ENCODE measurements at places on chromosomes 1 and 21.

DNA sequence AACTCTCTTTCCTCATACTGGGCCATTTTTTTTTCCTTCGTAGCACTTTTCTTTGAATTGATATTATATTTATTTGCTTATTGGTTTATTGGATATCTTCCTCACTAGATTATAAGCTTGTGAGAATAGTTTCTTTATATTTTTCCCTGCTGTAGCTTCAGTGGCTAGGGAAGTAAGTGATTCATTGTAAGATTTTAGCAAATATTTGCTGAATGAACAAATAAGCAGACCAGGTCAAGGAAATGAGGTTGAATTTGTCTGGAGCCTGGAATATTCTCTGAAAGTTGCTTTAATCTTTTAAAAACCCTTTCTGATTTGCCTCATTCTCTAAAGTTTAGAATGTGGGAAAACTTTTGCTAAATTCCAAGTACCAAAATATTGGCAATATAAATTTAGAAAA lies 80.2 kb downstream of the RABGAP1L start:
- DNase-seq = no peak

DNA sequence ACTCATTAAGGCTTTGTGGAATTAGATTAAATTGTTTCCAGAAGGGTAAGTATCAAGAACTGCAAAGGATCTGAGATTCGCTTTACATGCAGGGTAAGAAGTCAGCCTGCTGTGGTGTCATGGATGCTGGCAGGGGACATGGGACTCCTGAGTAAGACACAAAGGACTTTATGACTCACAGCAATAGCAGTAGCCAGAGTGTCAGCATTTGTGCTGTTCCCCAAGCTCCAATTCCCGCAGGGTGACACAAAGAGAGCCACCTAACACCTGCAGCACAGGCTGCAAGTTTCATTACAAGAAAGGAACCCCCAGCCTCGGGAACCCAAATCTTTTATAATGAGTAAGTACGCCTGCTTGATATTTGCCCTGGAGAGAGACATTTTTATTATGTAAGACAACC lies 298.1 kb upstream of the POU3F1 start:
- DNase-seq = no peak

DNA sequence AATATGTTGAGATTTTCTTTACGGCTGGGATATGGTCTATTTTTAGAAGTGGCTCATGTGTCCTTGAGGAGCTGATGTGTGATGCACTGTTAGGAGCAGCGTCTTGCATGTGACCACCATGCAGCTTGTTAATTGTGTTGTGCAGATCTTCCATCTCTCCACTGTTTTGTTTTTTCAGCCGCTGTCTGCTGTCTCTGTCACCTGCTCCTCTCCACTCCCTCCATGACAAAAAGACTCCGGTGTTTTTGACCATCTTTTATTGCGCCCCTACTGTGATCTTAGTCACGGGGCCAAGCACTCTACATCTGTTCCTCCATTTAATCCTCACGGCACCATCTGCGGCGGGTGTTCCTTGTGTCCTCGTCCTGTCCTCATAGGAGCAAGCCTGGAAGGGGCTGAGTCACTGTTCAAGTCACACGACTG lies 51.8 kb downstream of the ADARB1 start:
- DNase-seq = no peak

- DNase-seq = no peak
Measured at GRCh38 chr1:20446796-20447195, 39.2 kb downstream of the CAMK2N1 start.

DNA sequence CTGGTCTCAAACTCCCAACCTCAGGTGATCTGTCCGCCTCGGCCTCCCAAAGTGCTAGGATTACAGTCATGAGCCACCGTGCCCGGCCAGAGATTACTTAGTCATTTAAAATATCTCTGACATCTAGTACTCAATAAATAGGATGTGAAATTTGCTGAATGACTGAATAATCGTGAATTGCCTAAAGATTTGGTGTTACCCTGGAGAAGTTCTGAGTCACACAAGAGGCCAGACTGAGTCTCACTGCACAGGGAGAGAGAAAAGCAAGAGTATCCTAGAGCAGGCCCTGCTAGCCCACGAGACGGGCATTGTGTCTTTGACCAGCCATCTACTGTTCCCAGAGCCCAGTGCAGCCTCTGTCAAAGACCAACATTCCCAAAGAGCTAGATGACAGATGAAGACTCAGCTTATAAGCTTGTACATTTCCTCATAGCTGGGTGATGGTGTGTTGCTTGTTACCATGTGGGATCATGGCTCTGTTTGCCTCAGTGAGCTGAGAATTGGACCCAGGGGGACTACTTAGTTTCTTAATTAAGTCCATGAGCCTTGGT lies 5.6 kb upstream of the EIF4G3 start:
- no peak for DNase-seq

GRCh38 chr1:77406661-77407060 lies 124.8 kb downstream of the AK5 start:
- DNase-seq = no peak

DNA sequence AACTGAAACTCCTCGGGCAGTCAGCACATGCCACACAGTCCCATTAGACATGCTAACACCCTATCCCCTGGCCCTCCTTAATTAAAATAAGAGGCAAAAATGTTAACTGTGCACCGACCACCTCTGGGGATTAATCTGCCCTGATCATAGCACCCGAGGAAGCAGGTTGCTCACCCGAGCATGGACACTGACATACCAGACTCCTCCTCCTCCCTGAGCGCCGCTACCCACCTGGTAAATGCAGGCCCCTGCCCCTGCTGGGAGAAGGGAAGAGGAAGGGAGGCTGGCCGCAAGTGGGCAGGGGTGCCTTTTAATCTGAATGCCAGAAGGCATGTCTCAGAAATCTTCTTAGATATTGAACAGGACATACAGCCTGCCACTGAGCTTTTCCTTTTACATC lies 360.9 kb downstream of the RRAGC start:
- no peak for DNase-seq

DNA sequence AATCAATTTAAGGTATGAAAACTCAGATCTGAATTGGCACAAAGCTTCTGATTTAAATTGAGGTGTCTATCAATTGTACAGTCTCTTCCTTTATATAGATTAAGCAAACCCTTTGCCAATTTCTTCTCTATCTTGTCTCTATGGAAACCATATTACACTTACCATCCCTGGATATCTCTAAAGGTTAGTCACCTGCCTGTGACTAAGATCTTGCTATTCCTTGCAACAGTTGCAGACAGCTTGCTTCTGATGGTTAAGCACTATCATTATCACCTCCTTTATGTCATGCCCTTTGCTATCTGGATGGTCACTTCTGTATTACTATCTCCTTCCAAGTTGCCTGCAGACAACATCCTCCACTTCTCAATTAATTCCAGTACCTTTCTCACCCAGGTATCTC lies 998.6 kb upstream of the B3GALT2 start:
- no peak for DNase-seq

- DNase-seq = no peak
Measured at GRCh38 chr1:222168621-222169020, 379.3 kb downstream of the HHIPL2 start.

DNA sequence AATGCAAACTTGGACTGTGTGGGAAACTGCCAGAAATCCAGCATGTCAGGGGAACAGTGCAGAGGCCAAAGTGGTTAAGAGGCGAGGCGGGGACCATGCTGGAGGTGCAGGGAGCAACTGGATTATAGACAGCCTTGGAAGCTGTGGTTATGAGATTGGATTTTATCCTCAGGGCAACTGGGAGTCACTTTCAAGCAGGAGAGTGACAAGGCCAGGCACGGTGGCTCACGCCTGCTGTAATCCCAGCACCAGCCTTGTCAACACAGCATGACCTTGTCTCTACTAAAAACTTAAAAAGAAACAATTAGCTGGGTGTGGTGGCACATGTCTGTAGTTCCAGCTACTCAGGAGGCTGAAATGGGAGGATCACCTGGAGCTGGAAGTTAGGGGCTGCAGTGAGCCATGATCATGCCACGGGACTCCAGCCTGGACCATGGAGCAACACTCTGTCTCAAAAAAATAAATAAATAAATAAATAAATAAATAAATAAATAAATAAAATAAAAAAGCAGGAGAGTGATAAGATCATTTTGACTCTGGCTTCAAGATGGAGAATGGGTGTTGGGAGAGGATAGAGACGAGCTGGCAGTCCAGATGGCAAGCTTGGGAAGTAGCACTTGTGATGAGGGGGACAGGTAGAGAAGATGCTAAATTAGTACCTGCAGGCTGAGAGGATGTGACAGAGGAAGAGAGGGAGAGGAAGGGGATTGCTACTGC lies 3.5 kb downstream of the HAPLN2 start:
- no peak for DNase-seq

- DNase-seq = no peak
Measured at GRCh38 chr1:234882898-234883297, 245.7 kb downstream of the TOMM20 start.

- no peak for DNase-seq
Measured at GRCh38 chr1:38727684-38728584, 131.6 kb downstream of the RRAGC start.

DNA sequence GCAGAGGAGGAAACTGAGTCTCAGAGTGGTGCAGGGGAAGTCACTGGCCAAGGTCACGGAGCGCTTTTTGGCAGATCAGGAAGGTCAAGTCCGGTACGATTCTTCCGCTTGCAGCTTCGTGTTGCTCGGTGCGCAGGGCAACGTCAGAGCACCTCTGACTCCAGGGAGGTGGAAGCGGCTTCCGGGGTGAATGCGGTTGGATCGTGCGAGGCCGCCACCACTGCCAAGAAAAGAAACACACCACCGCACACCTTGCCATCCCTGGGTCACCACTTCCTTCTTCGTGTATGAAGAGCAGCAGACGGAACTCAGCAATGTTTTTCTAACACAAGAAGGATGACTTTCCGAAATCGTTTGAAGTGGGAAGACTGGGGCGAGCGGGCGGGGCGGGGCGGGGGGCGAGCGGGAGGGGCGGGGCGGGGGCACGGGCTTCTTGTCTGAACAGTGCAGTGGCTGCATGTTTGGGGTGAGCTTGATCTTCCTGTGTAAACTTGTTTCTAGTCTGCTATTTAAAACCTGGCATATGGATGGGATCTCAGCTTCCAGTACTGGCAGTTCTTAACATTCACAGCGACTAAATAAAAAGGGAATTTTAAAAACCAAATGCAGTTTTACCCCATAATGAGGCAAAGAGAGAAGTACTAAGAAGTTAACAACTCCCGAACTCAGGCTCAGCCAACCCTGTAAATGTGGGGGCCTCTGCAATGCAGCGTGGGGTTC lies 300.0 kb downstream of the RRAGC start:
- peak; percentile 79 for DNase-seq

DNA sequence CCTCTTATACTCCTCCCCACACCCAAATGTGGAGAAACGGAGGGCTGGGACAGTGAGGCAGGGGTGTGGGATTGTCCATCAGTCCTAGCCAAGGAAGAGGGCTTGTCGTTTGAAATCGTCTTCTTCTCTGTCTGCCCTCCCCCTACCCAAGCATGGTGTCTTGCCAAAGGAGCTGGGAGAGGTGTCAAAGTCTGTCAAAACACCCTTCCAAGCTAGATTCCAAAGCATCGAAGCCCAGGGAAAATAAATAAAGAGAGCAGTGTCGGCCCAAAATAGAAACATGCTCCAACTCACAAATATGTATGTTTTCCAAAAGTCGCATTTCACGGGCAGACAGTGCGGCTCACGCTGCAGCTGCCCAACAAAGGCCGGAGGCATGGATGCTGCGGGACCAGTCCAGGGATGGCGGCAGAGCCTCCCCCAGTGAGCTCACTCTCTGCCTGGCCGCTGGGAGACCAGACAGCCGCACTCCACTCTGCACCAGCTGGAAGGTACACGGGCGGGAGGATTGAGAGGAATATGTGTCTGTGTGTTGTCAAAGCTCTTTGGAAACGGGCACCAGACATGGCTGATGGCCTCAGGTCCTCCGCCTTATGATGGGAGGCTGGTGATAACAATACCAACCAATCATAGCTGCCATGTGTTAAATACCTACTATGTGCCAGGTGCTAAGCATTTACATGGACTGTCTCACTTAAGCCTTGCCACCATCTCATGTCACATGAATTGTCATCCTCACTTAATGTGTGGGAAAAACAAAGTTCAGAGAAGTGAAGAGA lies 3.9 kb downstream of the DISP3 start:
- DNase-seq = no peak

DNA sequence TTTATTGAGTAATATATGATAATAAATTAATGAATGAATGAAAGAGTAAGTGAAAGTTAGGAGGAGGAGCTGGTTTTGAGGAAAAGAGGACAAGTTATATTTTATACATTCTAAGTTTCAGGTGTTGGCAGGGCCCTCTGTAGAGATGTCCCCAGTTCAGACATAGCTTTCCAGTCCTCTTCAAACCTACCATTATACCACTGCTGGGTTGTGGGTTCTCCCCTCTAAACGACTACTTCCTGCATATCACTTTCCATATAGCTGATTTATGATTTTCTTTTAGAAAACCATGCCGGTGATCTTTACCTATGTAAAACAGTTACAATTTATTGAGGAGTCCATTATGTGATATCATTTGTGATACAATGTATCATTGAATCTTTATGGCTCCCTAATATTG lies 116.9 kb downstream of the RUNX1 start:
- DNase-seq = no peak

DNA sequence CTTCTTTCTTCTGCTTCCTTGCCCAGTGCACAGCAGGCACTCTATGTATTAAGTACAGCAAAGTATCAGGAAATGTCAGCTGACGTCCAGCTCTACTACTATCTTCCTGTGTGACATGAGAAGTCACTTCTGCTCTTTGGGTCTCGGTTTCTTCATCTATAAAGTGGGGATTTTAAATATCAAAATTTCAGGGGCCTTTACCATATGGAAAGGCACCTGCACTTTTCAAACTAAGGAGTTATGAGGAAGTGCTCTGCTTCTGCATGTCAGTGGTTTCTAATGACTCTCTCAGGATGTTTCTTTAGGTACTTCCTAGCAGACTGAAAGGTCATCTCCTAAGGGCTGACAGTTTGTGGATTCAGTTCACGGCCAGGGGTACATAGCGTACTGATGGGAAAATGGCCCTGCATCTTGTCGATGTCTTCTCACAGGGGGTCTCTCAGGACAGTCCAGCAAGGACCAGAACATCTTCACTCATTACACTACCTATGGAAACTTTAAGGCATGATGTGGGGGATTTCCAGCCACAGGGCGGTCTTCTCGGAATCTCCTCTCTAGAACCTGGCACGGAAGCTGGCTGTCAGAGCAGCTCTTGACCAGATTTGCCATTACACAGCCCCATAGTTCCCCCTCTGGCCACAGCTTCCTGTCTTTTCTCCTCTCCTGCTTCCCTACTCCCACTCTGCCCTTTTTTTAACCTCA lies 42.0 kb upstream of the MTF1 start:
- DNase-seq = peak; percentile 6

- no peak for DNase-seq
Measured at GRCh38 chr1:151371370-151372057, 991 bp downstream of the SELENBP1 start.

GRCh38 chr1:199857516-199857915 lies 170.0 kb upstream of the NR5A2 start:
- DNase-seq = no peak

DNA sequence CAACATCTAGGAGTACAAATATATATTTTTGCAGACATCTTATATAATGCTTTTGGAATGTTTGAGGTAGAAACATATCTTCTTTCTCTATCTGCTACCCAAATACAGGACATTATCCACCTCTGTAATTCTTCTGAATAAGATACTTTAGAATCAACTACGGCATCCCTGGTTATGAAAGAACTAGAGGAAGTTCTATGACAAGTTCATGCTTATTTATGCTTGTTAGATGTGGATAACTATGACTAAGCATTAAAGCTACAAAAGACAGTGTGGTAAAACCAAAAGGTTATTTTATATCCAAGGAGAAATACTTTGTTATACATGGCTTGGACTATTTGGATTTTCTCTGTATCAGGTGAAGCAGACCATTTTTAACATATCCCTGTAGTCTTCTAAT lies 894.0 kb downstream of the KCNT2 start:
- DNase-seq = no peak

- DNase-seq = no peak
Measured at GRCh38 chr1:208134491-208134890, 109.7 kb downstream of the PLXNA2 start.
